ENCODE measurements at places on chromosomes 7 and 10.

GRCh38 chr7:14924398-14924797 lies 21.8 kb upstream of the DGKB start:
- DNase-seq: no peak

- no peak for DNase-seq
Measured at GRCh38 chr10:109886781-109887140, 36.5 kb downstream of the XPNPEP1 start.

DNA sequence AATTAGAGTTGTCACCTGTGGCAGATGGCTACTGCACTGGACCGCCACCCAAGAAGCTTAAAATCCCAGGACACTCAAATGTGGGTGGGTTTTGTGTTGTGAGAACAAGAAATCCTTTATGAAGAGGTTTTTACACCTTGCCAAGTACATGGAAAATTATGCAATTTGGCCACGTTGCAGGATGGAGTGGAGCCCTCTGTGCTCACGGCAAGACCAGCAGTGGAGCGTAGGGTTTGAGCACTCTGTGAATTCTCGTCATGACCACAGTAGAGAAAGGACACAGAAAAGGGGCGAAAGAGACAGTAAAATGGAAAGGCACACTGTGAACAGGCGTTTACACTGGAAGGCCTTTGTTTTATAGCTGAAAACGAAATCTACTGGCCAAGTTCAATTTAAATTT lies 222.6 kb downstream of the ADARB2 start:
- DNase-seq: no peak

- DNase-seq: no peak
Measured at GRCh38 chr10:114100848-114101741, 57.4 kb downstream of the ADRB1 start.

GRCh38 chr10:133528296-133528844 lies 1.2 kb downstream of the CYP2E1 start:
- DNase-seq: no peak

- no peak for DNase-seq
Measured at GRCh38 chr7:105792488-105793370, 83.7 kb downstream of the ATXN7L1 start.

- no peak for DNase-seq
Measured at GRCh38 chr7:121541457-121541856, 145.3 kb upstream of the FAM3C start.

- DNase-seq: no peak
Measured at GRCh38 chr7:38819463-38819862, 89.5 kb downstream of the VPS41 start.

GRCh38 chr10:7550013-7550412 lies 116.8 kb downstream of the ITIH5 start:
- DNase-seq: no peak

DNA sequence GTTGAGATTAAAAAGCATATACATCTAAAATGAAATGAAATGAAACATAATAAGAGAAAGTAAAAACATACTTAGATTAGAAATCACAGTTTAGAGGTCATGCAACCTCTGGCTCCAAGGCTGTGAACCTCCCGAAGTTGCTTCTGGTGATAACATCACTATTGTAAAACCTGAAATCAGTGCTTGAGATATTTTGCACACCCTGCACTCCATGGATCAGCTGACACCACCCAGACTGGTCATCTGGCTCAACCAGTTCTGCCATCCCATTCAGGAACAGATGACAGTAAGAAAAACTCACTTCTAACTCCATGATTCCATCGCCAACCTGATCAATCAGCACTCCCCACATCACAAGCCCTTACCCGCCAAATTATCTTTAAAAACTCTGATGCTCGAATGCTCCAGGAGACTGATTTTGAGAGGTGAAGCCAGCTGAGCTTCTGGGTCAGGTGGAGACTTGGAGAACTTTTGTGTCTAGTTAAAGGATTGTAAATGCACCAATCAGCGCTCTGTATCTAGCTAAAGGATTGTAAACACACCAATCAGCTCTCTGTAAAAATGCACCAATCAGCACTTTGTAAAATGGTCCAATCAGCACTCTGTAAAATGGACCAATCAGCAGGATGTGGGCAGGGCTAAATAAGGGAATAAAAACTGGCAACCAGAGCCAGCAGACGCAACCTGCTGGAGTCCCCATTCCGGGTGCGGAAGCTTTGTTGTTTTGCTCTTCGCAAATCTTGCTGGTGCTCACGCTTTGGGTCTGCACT lies 162.6 kb upstream of the MAGI2 start:
- no peak for DNase-seq

- DNase-seq: no peak
Measured at GRCh38 chr7:70098905-70099672, 500.8 kb downstream of the AUTS2 start.

DNA sequence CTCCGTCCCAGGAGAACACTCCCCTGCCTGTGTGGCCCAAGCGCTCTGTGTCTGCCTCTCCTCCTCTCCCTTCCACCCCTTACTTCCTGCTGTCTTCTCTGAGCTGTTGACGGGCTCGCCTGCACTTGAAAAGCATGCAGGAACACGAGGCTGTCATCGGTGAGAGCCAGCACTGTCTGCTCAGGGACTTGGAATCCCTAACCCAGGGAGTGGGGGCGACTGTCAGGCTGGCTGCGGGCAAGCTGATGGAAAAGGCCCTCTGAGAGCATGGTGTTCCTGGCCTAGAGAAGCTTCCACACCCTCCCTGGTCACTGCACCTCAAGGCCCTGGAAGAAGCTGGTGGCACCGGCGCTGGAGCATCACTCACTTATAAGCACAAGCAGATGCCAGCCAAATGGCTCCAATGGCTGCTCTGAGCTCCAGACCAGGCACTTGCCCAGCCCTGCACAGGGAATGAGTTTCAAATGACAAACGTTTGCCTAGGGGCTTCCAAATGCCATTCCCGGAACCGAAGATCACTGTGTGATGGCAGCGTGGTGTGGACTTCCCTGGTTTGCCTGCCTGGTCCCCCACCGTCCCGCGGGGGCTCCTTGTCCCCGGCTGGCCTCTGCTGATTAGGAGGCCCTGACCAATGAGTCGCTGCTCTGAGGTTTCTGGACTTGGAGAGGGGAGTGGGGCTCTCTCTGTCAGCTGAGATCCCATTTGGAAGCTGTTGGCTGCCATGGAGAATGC lies 56.7 kb upstream of the EBF3 start:
- no peak for DNase-seq

DNA sequence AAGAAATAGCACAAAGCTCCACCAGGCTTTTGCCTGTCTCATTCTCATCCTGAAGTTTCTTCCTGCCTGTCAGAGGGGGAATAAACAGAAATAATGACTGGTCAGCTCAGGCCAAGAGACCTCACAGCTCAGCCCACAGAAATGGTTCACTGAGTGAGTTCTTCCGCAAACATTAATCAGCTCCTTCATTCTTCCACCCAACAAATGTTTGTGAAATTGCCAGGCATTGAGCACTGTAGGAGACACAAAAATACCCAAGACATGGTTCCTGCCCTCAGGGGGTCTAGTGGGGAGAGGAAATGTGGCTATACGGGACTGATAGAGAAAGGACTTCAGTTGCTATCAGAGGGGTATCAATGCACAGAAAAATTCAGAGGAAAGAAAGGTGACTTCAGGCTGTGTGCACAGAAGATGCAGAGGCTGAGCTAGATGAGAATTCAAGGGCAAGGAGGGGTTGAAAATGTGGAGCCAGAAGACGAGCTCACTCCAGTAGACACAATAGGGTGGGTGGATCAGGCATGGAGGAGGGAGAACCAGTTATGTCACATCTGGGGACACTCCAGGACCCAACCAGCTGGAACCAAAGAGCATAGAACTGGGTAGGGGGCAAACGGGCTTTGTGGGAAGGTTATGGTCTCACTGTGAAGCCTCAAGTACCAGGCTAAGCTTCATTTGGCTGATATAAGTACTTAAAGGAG lies 20.9 kb downstream of the MYOF start:
- no peak for DNase-seq

DNA sequence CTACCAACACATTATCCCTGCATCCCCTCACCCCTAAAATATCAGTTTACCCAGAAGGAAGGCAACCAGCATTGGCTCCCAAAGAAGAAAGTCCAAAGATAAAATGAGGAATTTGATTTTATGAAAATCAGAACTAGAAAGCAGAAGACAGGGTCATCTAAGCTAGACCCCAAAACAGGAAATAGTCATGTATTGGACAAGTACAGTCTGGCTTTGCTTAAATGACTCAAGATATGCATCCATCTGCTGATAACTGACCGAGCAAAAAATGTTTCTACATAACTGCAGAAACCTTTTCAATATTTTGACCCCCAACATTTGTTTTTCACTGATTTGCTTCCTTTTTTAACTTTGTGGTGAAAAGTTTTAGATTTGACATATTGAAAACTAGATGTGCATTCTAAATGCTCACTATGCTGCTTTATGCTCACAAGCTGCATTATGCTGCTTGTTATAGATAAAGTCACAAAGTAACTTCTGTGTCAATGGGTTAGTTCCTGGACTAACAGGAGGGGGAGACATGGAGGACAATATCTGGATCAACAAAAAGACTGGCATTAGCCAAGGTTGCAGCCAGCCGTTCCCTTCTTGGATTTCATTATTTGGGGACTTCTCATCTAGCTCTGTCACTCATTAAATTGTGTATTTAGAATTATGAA lies 227.0 kb downstream of the INHBA start:
- DNase-seq: no peak

GRCh38 chr7:73899731-73900142 lies 38.8 kb downstream of the TMEM270 start:
- DNase-seq: no peak

DNA sequence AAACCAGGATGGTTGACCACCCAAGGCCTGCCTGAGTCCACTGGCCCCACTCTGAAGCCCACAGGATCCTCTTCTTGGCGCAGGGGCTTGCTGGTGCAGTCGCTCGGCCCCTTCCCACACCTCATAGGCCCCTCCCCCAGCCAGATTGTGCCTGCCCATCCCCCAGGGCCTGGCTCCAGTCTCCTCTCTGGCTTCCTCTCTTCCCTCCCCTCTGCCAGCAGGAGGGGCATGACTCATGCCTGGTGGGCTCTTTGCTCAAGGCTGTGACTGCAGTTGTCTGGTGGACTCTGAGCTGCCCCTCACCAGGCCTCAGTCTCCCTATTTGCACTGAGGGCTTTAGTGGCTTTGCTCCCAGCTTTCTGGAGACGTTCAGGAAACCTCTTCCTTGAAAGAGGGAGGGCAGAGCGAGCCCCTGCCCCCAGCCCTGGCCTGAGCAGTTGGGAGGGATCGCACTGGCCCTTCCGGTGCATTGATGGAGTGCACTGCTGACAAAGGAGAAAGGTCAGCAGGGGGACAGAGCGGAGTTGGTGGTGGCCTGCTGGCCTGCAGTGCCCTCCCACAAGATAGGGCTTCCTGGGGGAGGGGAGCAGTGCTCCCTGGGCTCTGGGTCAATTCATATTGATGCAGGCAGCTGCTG lies 60.7 kb downstream of the ZMIZ1 start:
- no peak for DNase-seq

- no peak for DNase-seq
Measured at GRCh38 chr10:73650537-73651331, 5.1 kb downstream of the SYNPO2L start.
